ENCODE measurements at places on chromosomes 3 and 15.

- no peak for DNase-seq
Measured at GRCh38 chr15:70226337-70226980, 128.7 kb upstream of the TLE3 start.

- no peak for DNase-seq
Measured at GRCh38 chr3:8266730-8267131, 234.9 kb upstream of the LMCD1 start.

- DNase-seq, result no peak
Measured at GRCh38 chr3:45486926-45487325, 98.5 kb downstream of the LARS2 start.

DNA sequence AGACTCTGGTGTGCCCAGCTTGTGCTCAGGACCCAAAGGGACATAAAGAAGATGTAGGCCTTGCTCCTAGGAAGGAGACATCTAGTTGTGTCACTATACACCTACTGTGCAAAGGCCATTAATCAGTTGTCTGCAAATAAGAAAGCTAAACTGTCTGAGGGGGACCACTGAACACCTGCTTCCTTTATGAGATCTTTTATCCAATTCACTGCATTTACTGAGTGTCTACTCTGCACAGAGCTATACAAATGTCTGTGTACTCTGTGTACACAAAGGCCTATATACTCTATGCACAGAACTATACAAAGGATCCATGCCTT is 124.8 kb downstream of the CTNNB1 start:
- DNase-seq, result no peak

- DNase-seq, result no peak
Measured at GRCh38 chr3:62139957-62140356, 233.4 kb downstream of the FEZF2 start.
